ENCODE measurements at places on chromosomes 7 and 10. TPM values are rescaled to one million over a fixed set of nuclear protein-coding genes. Genes with fewer than 3 reads are reported as not detected.

TMEM236 gene
- polyA plus RNA-seq, result 0.06 TPM

TSPAN12 gene
- 0.15 TPM for polyA plus RNA-seq

DRGX gene
- not detected for polyA plus RNA-seq

KCP gene
- polyA plus RNA-seq, result 0.20 TPM

NACAD gene
- polyA plus RNA-seq, result 0.18 TPM

ACHE gene
- polyA plus RNA-seq, result 0.07 TPM

ATG9B gene
- polyA plus RNA-seq, result 0.14 TPM

AOC1 gene
- polyA plus RNA-seq, result not detected

ARMC3 gene
- polyA plus RNA-seq, result 0.06 TPM
